Activated CD8-positive, alpha-beta memory T cell treated with anti-CD3 and anti-CD28 coated beads, Interleukin-2, amount 50 U/mL, for 48 hours (primary cell): ENCODE measurements at places on chromosomes 7 and 10.

DNA sequence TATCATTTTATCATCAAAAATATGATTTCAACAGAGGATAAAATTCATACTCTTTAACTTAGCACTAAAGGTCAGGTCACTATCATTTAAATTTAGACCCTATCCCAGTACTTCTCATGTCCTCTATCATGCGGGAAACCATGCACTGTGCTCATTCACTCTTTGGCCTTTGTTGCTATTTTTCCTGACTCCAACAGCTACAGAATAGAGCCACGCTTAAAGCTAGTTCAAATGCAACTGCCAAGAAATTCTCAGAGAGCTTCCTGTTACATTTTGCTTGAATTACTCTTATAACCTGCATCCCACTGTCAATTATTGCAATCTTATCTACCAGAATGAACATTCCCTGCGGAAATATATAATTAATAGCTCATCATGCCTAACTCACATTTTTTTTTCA lies 58.3 kb downstream of the SEMA3A start:
- no peak for DNase-seq

- no peak for DNase-seq
Observed at GRCh38 chr7:50768485-50769474, 13.9 kb downstream of the GRB10 start.

DNA sequence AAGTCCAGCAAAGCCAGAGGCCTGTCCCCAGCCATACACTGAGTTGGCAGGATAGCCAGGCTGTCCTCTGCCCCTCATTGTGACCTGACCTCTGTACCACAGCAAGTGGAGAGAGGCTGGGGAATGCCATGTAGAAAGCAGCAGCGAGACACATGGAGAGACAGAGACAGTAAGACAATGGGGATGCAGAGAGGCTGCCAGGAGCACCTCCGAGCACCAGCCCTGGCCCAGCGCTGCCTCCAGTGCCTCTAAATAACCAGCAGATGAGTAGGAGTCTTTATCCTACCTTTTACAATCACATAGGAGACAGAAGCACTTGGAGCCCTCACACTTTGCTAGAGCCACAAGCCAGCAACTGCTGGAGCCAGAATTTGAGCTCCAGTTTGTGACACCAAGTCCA lies 8.1 kb downstream of the GDF2 start:
- no peak for DNase-seq

DNA sequence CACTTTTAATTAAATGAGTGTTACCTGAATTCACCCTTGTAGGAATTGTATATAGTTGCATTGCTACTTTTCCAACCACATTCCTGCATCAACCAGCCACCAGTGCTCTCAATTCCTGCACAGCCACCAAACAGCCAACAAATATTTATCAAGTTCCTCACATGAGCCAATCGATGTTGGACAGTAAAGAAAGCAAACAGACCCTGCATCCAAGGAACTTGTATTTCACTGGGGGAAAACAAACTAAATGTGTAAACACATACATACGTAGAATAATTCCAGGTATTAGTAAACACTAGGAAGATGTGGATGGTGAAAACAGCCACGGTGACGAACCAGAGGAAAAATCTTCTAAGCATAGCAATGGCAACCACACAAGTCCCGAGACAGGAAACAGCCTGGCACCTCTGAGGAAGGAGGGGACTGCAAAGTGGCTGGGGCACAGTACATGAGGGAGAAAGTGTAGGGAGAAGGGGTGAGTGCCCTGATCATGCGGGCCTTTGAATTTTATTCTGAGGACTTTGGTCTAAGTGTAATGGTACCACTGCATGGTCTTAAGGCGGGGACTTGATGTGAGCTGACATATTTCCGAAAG lies 111.2 kb downstream of the XRCC2 start:
- no peak for DNase-seq

- DNase-seq, result no peak
Observed at GRCh38 chr7:35250941-35251340, 3.0 kb downstream of the TBX20 start.

DNA sequence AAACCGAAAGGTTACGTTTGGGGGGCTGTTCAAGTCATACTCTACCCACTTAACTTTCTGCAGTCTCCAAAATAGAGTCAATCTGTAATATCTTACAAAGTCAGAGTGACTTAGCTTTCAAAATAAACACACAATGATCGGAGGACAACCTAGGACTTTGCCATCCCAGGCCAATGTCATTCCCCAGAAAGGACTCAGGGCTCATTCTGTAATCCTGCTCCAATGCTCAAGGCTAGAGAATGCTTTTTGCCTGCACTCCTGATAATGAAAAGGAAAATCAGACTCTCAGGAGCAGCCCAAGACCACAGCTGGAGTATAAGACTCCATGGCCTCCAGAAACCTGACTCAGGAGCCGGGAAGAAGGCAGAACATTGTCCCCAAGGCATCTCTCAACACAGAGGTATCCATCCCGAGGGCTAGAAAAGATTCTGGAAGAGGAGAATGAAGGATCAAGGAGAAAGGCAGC lies 28.5 kb upstream of the ASCC1 start:
- no peak for DNase-seq

- DNase-seq, result peak; percentile 75
Observed at GRCh38 chr7:98281757-98282606, 496 bp downstream of the BRI3 start.

DNA sequence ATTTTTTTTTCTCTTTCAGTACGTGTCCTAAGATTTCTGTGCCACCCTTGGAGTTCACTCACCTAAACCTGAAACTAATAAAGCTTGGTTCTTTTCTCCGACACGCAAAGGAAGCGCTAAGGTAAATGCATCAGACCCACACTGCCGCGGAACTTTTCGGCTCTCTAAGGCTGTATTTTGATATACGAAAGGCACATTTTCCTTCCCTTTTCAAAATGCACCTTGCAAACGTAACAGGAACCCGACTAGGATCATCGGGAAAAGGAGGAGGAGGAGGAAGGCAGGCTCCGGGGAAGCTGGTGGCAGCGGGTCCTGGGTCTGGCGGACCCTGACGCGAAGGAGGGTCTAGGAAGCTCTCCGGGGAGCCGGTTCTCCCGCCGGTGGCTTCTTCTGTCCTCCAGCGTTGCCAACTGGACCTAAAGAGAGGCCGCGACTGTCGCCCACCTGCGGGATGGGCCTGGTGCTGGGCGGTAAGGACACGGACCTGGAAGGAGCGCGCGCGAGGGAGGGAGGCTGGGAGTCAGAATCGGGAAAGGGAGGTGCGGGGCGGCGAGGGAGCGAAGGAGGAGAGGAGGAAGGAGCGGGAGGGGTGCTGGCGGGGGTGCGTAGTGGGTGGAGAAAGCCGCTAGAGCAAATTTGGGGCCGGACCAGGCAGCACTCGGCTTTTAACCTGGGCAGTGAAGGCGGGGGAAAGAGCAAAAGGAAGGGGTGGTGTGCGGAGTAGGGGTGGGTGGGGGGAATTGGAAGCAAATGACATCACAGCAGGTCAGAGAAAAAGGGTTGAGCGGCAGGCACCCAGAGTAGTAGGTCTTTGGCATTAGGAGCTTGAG lies at the start of gene CFTR:
Gene CFTR, plus strand, starts transcription at position 801 of the 830 bp plus-strand sequence. CDS start 70 bp downstream, outside the sequence.
- no peak for DNase-seq
